ENCODE measurements at places on chromosomes 3 and 15.
A peak's percentile ranks its signal among the peaks of the same experiment; 100 is the strongest.

GRCh38 chr3:147415874-147416273 is 6.7 kb downstream of the ZIC1 start:
- DNase-seq = no peak

GRCh38 chr15:70382762-70383458 is 285.2 kb upstream of the TLE3 start:
- DNase-seq = no peak

- no peak for DNase-seq
Measured at GRCh38 chr3:171384101-171384891, 75.9 kb downstream of the TNIK start.

DNA sequence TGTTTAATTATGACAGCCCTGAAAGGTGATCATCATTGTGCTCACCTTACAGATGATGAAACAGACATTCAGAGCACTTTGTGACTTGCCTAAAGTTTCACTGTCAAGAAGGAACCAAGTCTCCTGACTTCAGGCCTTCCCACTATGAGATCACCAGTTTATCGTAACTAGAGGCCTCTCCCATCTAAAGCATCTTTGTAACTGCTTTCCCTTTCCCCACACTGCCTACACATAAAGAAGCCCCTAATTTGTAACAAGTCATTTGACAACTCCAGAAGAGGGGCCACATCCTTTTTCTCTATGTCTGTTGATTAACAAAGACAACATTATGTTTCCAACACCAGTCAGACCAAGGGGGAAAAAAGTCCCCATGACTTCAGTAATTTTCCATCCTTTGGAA is 1.1 kb downstream of the KLHL6 start:
- DNase-seq = no peak

DNA sequence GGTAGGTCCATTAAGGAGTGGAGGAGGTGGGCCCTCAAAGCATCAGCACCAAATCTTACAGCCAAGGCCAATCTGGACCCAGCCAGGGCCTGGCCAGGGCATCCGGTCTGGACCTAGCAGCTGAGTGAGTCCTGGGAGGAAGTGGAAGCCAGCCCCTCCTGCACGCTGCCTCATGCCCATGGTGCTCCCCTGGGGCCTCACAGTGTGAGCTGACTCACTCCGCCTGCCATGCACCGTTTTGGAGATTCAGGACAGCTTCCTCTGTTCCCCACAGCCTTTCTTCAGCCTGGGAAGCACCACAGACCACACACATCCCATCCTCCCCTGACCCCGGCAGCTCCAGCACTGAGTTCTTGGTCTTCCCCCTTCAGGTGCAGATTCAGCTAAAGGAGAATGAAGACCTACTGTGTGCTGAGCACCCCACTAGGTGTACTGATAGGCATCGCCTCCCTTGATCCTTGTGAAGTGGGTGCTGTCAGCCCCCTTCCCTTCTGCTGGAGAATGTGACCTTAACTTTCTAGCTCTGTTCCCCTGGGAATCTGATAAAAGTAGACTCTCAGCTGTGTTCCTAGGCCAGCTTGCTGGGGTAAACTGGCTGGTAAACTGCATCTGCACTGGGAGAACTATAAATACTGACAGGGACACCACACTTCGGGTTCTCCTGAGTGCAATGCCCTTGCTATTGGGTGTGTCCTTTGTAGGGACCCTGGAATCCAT is 36.8 kb upstream of the SEC13 start:
- DNase-seq = no peak

DNA sequence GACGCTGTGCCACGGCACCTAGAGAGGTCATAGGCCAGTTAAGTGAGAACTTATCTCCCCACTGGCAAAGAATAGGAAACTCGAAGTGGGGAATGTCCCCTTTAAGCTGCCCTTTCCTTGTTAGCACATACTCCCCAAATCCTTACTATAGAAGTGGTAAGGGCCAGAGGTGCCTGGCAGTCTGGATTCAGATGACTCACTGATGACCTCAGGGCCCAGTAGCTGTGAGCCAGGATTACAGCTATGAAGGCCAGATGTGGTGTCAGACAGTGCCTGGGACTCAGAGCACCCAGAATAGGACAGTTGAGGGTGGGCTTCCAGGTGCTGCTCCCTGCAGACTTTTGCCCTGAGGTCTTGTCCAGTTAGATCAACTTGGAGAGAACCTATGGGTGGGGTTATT is 37.7 kb downstream of the PDIA5 start:
- no peak for DNase-seq

DNA sequence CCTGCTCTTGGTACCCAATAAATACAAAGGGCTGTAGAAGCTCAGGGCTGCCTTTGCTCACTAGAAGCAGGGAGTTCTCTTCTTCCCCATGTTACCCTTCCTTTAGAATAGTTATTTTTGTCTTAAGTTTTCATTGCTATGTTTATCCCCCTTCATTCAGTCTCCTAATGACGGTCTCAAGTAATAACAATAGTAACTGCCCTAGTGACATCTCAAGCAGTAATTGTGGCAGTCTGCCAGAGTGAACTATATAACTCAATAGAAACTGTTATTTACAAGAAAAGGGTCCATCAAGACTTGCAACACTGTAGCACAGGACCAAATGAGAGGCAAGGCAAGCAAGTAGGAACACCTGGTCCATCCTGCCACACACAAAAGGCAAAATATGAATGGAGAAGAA is 32.5 kb upstream of the SIN3A start:
- no peak for DNase-seq

DNA sequence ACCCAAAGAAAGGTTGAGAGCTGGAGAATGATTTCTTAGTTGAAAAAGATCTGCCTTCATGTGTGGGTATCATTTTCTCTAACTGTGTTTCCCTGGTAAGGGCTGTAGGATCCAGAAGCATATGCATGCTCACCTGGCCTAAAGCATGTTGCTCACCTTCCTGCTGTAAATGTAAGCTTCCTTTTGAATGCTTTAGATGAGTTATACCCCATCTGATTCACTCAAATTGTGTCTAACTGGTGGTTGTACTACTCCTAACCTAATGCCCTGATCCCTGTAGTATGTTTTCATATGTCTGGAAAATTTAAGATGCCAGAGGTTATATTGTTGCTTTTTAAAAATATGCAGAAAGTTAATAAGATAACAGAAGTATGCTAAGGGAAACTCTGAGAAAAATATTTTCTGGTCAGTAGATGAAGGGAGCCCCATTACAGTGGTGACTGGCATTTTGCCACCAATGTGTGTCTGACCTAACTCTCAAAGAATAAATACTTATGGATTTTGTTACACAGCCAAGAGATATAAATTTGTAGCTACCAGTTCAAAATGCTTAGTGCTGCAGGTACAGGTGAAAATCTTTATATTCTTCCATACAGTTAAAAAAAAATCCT is 7.7 kb downstream of the FILIP1L start:
- no peak for DNase-seq

DNA sequence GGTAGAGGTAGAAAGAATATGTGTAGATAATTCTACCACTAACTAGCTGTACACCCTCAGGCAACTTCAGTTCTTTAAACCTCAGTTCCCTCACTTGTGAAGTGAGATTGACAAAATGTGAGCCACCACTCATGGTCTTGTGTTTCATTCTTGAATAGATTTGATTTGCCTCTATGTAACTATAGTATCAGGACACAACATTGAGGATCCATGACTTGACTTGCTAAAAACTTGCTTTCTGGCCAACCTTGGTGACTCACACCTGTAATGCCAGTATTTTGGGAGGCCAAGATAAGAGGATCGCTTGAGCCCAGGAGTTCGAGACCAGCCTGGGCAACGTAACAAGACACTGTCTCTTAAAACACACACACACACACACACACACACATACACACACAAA is 115.8 kb upstream of the FLNB start:
- no peak for DNase-seq

GRCh38 chr15:37002041-37002672 is 98.2 kb downstream of the MEIS2 start:
- no peak for DNase-seq

DNA sequence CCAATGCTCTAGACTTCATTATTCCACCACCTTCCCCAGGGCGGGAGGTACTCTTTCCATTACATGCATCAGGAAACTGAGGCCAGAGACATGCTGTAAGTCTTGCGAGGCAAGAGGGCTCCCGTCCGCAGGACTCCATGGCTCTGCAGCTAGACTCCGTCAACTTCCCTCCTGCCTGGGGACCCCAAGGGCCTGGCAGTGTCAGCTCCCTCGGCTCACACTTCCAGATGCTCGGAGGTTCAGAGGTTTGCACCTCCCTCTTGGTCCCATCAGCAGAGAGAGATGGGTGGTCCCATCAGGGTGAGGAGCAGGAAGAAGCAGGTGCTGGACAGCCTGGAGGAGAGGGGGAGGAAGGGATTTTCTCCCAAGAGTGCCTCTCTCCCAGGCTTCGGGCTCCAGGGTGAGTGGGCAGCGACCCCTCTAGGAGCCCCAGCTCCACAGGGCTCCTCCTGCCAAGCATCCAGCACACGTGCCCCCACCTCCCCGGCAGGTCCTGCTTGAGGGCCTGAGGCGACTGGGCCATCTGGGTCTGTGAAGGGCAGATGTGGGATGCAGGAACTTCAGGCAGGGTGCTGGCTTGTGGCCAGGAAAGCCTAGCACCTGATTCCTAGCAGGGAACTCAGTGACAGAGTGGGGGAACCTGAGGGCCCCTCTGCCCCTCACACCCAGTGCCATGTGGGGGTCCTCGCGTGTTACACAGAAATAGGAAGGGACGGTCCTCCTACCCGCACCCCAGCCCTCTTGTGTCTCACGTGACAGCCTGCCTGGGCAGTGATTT is 9.3 kb downstream of the PAK6 start:
- DNase-seq = no peak

- DNase-seq = peak; percentile 18
Measured at GRCh38 chr15:96058103-96058851, 272.2 kb upstream of the NR2F2 start.

DNA sequence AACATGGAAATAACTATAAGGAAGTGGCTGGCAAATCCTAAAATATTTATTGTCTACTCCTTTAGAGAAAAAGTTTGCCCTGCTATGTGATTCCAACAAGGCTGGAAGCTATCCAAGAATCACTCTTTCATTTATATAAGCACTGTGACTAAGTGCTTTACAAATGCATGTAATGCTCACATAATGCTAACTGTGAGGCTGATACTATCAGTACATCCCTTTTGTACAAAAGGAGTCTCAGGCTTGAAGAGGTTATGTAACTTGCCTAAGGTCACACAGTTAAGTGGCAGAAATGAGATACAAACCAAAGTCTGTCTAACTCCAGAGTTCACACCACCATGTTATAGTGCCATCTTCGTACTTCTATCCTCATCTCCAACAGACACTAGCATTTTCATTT is 17.0 kb downstream of the TOPBP1 start:
- DNase-seq = no peak

DNA sequence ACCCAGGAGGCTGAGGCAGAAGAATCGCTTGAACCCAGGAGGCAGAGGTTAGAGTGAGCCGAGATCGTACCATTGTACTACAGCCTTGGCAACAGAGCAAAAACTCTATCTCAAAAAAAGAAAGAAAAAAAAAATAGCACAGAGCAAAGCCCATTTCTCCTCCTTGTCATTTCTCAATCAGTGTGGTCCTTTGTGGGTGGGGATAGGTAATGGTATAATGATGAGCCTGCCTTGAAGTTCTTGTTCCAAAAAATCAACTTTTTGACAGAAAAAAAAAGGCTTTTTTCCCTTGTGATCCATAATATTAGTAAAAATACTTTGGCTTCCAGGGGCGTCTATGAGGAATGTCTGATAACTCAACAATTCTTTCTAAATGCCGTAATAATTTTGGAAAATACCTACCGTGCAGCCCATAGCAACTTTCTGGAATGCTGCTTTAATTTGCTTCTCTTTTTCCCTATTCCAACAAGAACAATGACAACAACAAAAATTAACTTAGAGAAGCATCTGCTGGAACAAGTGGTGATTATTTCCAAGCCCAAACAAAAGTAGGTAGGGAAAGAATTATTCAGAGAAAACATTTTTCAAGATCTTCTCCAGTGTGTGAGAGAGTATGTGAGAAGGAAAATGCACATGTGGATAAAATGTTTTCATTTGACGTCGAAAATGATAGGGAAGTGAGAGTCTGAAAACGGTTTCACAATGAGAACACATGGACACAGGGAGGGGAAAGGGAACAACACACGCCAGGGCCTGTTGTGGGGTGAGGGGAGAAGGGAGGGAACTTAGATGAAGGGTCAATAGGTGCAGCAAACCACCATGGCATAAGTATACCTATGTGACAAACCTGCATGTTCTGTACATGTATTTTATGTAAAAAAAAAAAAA is 337.8 kb downstream of the RBMS3 start:
- peak; percentile 56 for DNase-seq

GRCh38 chr15:50107591-50108408 is 11.2 kb downstream of the ATP8B4 start:
- peak; percentile 74 for DNase-seq

GRCh38 chr3:127220497-127220896 is 27.6 kb downstream of the PRR23E start:
- no peak for DNase-seq

GRCh38 chr3:190973771-190974170 is 111.3 kb upstream of the GMNC start:
- no peak for DNase-seq

- no peak for DNase-seq
Measured at GRCh38 chr15:67401336-67401735, 119.6 kb upstream of the C15orf61 start.

- DNase-seq = no peak
Measured at GRCh38 chr3:172553526-172554252, 30.5 kb upstream of the TNFSF10 start.

DNA sequence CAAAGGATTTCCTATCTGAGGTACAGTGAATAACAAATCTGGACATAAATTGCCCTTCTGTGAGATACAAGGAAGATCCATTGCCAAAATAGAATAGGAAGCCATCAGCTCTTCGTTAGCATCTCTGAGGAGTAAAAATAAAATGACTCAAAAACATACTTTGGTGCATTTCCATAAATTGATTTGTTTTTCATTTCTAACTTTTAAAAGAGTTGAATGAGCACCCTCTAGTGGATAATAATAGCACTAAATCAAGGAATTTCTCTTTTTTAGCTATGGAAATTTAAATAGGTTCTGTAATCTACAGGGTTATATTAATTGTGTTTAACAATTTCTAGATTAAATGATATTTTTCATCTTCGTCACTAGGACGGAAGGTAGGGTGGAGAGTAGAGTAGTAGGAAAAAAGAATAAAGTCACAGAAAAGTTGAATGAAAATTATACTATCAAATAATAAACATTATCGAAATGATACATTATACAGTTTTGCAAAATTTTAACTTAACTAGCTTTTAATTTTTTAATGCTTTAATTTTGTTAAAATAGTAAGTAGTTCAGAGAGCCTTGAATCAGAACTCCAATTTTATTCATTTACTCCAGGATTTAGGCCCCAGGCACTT is 6.4 kb downstream of the NSUN3 start:
- DNase-seq = no peak

DNA sequence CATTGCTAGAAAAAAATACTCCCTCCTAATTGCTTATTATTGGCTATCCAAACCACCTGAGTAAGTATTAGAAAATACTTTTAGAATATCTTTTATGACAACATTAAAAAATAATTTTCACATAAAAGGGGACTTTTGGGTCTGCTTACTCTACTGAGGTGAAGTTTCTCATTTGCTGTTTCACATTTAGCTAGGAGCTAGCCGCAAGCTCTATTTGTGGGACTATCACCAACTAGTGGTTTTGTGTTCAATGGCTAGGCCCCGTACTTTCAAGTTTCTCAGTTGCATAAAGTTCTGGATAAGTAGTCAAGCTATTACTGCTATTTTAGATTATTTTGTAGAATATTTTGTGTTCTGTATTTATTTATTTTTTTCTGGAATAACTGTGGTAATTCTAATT is 244.2 kb upstream of the SLITRK3 start:
- DNase-seq = no peak

- DNase-seq = no peak
Measured at GRCh38 chr3:115638991-115639390, 15.7 kb downstream of the GAP43 start.

Data from Ammon's horn (tissue), 1 donor.